PC-3 (cell line): ENCODE measurements at places on chromosomes 12 and 14. TPM values are rescaled to one million over a fixed set of nuclear protein-coding genes. Genes with fewer than 3 reads are reported as not detected.

Gene KLRG1
- total RNA-seq: 0.15 TPM in 1 of 2 replicates, not detected in the other

Gene CFAP251
- 3.2 and 11.5 TPM in 2 replicates for total RNA-seq

Gene KRT75
- 32.8 and 38.5 TPM in 2 replicates for total RNA-seq

Gene SYNDIG1L
- total RNA-seq: not detected in 2 replicates

DNA sequence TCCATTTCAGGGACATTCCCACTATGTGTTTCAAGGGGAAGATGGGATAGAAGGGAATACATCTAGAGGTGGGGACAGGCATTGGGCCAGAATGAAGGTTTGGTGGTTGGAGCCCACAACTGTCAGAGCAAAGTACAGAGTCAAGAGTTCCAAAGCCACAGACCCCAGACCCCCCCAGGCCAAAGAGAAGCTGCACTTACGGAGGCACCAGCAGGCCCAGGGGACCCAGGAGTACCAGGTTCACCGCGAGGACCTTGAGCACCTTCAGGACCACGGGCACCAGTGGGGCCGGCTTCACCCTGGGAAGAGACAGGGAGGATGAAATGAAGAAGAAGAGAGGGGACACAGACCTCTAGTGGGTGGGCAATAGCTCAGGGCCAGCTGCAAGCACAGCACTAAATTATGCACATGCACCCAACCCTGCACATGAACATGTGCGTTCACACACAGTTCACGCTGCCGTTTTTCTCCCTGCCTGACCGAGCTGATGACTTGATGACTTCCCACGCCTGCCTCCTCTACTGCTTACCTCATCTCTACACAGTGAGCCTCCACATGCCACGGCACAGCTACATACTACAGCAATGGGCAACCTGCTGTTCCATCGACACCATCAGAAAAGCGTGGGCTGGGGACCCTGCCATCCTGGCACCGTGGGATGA, 16.7 kb downstream of the COL2A1 start:
- no peaks in the 10 kb centered on the region for H3K4me1 ChIP-seq
- no peak overlapping the region for H3K27ac ChIP-seq
- no peak overlapping the region for H3K4me3 ChIP-seq

DNA sequence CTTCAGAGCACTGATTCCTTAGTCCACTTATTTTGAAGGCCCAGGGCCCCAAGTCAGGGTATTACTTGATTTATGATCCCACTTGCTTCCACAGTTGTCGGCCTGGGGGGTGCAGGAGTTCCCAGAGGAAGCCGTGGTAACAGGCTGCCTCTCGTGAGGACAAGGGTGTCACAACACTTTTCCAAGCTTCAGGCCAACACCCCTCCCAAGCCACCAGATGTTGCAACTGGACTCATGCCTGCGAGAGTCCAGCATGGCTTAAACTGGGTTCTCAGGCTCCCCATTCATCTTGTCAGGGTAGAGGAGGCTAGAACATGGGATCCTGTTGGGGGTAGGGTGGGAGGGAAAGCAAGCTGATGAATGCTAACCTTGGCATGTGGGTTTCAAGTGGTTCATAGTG, 56.1 kb downstream of the BMP4 start:
- H3K36me3 ChIP-seq: no peaks in the 10 kb centered on the region
- H3K4me3 ChIP-seq: no peak overlapping the region
- no peaks in the 10 kb centered on the region for H3K27me3 ChIP-seq

DNA sequence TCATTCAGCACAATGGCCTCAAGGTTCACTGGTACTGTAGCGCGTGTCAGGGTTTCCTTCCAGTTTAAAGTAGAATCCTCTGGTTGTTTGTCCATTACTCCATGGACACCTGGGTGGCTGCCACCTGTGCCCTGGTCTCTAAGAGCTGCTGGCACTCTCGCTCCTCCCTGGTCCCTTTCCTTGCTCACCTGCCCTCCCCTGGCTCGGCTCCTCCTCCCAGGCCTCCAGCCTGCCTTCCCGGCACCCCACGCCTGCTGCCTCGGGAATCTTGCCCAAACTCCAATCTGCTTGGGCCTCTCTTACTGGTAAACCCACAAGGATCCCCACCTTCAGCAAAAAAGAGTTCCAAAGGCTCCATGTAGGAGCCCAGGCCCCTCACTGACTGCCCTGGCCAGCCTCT, 154.4 kb upstream of the DIO3 start:
- H3K4me1 ChIP-seq: peaks cover 38% of the 10 kb centered on the region
- H3K27me3 ChIP-seq: no peaks in the 10 kb centered on the region
- no peak overlapping the region for H3K27ac ChIP-seq
- DNase-seq: no peak
- no peak overlapping the region for H3K4me3 ChIP-seq

GRCh38 chr14:77314539-77315457, 5.9 kb downstream of the POMT2 start:
- no peaks in the 10 kb centered on the region for H3K27me3 ChIP-seq
- H3K4me1 ChIP-seq: peaks cover 54% of the 10 kb centered on the region
- peak overlapping the region; percentile 73 for H3K27ac ChIP-seq
- H3K36me3 ChIP-seq: peaks cover 3% of the 10 kb centered on the region; the same call in 1 of the 2 replicates

GRCh38 chr12:39772821-39773259, 153.2 kb upstream of the ABCD2 start:
- no peaks in the 10 kb centered on the region for H3K4me1 ChIP-seq
- H3K27me3 ChIP-seq: no peaks in the 10 kb centered on the region
- DNase-seq: no peak
- no peaks in the 10 kb centered on the region for H3K36me3 ChIP-seq
- no peak overlapping the region for H3K27ac ChIP-seq
